SJCRH30 (cell line): ENCODE measurements at places on chromosomes 6 and 20. TPM values are rescaled to one million over a fixed set of nuclear protein-coding genes. Genes with fewer than 3 reads are reported as not detected.
A peak's percentile ranks its signal among the peaks of the same experiment; 100 is the strongest.

- peak; percentile 98 for DNase-seq
Measured at GRCh38 chr6:154615483-154616025, 105.1 kb upstream of the CNKSR3 start.

Gene ZSCAN23
- total RNA-seq: 1.1 and 2.3 TPM in 2 replicates

DNA sequence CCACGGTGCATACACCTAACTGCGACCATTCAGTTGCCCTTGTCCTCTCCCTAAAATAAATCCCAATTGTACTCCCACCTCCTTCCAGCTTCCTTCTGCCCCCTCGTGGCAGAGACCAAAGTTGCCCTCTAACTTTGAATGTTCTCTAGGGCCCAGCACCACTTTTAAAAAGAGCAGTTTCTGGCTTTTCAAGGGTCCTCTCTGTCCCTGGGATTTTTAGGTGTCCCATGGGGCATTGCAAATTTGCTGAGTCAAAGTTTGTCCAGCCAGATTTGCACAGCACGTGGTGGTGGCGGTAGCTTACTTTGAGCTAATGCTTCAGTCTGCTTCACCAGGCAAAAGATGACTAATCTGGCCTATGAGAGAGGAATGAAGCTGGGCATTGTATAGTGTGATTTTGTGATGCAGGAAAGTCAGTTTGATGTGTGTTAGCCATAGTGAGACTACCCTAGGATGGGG is 100.2 kb downstream of the PERP start:
- peak; percentile 71 for DNase-seq

Gene CGA
- 0.20 TPM in 1 of 2 replicates, not detected in the other for total RNA-seq

- DNase-seq: no peak
Measured at GRCh38 chr6:22605736-22606135, 36.4 kb downstream of the HDGFL1 start.

Gene TGM2
- total RNA-seq: 0.10 and 0.13 TPM in 2 replicates

- no peak for DNase-seq
Measured at GRCh38 chr20:52252664-52253063, 61.1 kb upstream of the ZFP64 start.

DNA sequence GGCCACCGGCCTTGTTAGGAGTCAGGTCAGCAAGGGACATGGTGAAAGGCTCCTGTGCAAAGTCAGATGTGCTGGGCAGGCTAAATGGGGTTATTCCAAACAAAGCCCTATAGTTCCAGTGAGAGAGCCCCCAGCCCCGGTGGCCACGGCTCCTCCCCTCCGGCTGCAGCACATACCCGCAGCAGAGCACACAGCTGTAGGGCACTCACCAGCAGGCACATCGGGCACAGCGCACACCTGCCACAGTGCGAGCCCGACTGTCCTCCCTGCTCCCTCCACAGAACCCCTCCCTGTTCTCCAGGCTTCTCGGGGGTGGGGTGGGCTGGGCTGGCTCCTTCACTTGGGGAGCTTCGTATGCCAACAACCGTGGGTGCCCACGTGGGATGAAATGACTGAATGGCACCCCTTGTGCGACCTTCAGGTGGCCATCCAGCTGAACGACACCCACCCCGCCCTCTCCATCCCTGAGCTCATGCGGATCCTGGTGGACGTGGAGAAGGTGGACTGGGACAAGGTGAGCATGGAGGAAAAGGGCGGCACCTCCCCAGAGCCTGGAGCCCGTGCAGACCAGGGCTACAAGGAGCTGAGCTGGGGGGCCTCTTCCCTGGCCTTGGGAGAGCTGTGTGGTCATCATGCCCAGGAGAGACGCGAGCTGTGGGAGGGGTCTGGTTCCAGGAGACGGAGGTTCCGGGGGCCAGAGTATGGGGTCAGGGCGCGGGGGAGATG is 30.9 kb downstream of the PYGB start:
- DNase-seq: no peak

Gene PNPLA1
- not detected in 2 replicates for total RNA-seq

Gene MYMX
- 106 and 116 TPM in 2 replicates for total RNA-seq

DNA sequence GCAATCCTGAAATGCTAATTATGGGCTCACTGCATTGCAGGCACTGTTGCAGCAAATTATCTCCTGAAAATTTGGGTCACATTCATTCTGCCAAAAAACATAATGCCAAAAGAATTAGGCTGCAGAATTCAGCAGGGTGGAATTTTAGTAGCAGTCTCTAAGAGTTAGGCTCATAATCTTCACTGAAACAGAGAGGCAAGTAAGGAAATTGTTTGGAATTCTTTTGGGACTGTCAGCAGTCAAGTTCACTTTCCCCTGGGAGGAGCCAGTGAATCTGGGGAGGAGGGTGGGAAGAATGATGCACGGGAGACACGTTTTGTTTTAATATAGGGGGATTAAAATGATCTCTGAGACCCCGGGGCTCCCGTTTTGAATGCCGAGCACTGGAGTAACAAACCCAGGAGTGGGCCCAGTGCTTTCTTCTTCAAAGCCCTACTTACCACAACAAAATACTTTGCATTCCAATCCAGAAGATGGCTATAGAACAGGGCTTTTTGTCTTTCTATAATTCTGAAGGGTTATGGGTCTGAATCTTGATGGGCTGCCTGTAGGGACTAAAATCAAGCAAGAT is 44.7 kb downstream of the SOBP start:
- peak; percentile 47 for DNase-seq

GRCh38 chr6:71333697-71334096 is 45.1 kb downstream of the OGFRL1 start:
- no peak for DNase-seq

DNA sequence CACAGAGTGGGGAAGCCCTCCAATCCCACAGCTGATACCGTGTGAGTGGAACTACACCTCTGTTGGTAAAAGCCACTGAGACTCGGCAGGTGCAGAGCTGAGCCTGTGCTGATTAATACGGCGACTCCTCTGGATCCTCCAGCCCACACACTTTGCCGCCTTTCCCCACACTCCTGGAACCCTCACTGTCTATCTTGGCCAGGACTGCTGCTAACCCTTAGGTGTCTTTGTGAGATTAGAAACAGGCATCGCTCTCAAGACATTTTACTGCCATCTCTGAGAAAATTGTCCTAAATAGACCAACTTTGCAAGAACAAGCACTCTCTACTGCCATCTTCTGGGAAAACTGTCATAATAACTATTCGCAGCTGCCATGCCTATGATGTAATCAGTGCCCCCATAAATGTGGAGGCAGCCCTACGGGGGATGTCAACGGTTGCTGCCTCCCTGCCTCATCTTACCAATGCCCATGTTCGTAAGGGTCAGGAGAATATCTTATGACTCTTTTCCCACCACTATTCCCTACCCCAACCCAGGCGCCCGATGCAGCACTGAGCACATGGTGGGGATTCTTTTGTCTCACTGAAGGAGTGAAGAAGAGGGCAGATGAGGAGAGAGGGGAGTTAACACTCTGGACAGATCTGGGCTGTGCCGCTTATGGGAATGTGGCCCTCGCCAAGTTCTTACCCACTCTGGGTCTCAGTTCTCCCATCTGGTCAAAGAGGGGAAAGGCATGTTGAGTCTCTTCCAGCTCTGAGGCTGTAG is 26.1 kb upstream of the KCNB1 start:
- DNase-seq: peak; percentile 87

Gene GMPR
- total RNA-seq: 28.7 and 29.3 TPM in 2 replicates

GRCh38 chr20:48607544-48607865 is 220.3 kb downstream of the PREX1 start:
- DNase-seq: no peak

Gene C20orf144
- 0.38 and 0.42 TPM in 2 replicates for total RNA-seq

Gene HINT3
- total RNA-seq: 7.9 and 8.8 TPM in 2 replicates

DNA sequence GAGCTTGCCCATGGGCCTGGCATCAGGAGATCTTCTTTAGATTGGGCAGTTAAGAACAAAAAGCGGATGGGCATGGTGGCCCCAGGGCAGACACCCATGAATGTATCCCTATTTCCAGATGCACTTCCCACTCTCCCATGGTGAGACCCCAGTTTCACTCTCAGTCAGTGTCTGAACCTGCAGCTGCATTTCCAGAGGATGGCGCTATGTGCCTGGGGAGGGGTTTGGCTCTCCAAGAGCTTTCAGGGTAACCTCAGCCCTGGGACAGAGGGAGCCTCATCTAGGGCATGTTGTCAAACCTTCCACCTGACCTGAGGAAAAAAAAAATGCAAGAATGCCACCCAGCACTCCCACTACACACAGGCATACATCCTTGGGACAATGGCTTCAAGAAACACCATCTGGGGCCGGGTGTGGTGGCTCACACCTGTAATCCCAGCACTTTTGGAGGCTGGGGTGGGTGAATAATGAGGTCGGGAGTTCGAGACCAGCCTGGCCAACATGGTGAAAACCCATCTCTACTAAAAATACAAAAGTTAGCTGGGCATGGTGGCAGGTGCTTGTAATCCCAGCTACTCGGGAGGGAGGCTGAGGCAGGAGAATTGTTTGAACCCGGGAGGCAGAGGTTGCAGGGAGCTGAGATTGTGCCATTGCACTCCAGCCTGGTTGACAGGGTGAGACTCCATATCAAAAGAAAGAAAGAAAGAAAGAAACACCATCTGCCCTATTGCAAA is 1.9 kb downstream of the CST9L start:
- DNase-seq: no peak

- DNase-seq: no peak
Measured at GRCh38 chr6:139932671-139933070, 558.2 kb upstream of the CITED2 start.

Gene PI16
- not detected in 2 replicates for total RNA-seq

Gene DEF6
- 0.20 and 1.9 TPM in 2 replicates for total RNA-seq

- no peak for DNase-seq
Measured at GRCh38 chr6:115830895-115831294, 229.8 kb downstream of the FRK start.
